Stimulated activated CD4-positive, alpha-beta T cell treated with anti-CD3 and anti-CD28 coated beads, Interleukin-2, amount 100 ng/mL, for 24 hours (primary cell): ENCODE measurements at places on chromosomes 2 and 18.

- no peak for DNase-seq
Observed at GRCh38 chr2:180413336-180413735, 406.2 kb upstream of the CWC22 start.

GRCh38 chr18:54023471-54023870, 201.0 kb downstream of the MBD2 start:
- no peak for DNase-seq

DNA sequence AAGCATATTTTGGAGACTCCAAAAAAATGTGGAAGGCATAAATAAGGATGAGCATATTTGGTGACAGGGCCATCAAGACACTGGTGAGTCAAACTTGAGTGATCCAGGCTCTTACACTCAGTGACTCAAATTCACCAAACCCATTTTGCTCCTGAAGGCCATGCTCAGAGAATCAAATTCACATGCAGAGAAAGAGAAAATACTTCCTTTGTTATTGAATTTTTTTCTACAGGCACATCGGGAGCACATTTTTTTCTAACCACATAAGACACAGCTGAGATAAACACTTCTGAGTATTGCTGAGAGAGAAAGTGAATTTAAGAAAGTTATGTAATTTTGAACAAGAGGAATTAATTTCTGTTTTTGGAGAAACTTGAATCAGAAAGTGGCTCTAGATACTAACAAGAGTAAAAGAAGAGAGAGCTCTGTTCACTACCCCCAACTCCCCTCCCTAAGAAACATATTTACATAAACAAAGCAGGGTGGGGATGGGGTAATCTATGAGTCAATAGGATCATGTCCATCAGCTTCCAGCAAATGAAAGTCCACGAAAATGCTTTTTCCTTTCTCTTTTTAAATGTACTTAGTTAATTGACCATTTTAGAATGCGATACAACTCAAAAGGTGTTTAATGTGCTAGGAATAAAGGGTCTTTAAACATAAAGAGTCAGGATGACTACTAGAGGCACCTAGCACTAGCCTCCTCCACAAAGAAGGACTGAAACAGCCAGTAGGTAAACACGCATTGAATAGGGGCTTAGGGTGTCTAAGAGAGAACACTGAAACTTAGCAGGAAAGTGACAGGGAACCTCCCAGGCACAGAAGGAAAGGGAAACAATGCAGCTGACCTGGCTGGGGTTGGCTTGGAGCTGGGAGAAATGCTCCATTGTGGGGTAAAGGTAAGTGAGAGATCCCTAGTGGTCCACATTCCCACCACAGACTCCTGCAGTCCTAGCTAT, 152.3 kb downstream of the KCNE4 start:
- DNase-seq, result no peak

DNA sequence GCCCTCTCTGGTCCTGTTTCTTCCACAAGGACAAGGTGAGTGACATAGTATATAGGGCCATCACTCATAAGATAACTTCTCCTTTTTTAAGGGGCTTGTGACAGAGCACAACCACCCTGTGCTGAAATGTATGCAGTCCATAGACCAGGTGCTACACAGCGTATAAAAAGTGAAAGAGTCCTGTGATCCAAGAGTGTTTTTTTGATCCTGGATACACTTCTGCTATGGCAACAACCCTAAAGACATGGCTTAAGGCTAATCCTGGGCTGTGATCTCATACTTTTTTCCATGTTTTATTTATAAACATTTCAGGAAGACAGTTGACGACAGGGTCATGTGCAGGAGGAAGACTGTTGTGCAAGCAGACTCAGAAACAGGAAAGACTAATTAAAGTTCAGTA, 400.5 kb upstream of the TCF4 start:
- DNase-seq, result no peak

GRCh38 chr2:128198656-128199055, 107.7 kb downstream of the UGGT1 start:
- DNase-seq, result no peak

GRCh38 chr2:231245249-231246094, 47.0 kb downstream of the ARMC9 start:
- no peak for DNase-seq

- no peak for DNase-seq
Observed at GRCh38 chr2:125168442-125168841, 1143.4 kb downstream of the CNTNAP5 start.

- DNase-seq, result no peak
Observed at GRCh38 chr18:57544936-57545660, 41.4 kb downstream of the FECH start.

- DNase-seq, result no peak
Observed at GRCh38 chr2:144521686-144522085, 1.8 kb upstream of the ZEB2 start.

GRCh38 chr18:59779979-59780378, 82.8 kb upstream of the CCBE1 start:
- no peak for DNase-seq

- DNase-seq, result no peak
Observed at GRCh38 chr2:218002845-218003180, at the start of gene TNS1. Gene TNS1 (minus strand): TSS chr2:218002995. CDS start chr2:218002872, 123 bp downstream.

- no peak for DNase-seq
Observed at GRCh38 chr2:71181316-71181715, 45.6 kb downstream of the PAIP2B start.

DNA sequence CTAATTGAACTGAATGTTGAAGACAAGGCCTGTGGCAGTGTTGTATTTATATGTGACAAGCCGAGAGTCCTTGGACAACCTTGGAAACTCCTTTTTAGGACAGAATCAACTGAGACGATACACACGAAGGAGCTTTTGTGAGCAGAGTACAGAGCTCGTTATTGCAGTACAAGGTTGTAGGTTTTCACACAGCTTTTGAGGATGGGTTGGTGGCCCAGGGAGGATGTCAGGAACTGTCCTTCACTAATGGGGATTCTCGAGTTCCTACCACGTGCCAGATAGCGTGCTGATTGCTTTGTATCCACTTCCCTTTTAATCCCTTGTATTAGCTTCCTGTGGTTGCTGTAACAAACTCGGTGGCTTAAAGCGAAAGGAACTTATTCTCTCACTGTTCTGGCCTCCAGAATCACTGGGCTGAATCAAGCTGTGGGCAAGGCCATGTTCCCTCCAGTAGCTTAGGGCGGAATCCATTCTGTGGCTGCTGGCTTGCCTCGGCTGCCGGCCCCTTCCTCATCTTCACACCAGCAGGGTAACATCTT, 20.2 kb downstream of the INPP4A start:
- DNase-seq, result no peak
